ENCODE measurements at places on chromosomes 3 and 15. TPM values are rescaled to one million over a fixed set of nuclear protein-coding genes. Genes with fewer than 3 reads are reported as not detected.
A peak's percentile ranks its signal among the peaks of the same experiment; 100 is the strongest.

GRCh38 chr15:67023517-67024313 lies 41.7 kb upstream of the SMAD3 start:
- no peak overlapping the region for H3K27ac ChIP-seq
- H3K36me3 ChIP-seq: no peaks in the 10 kb centered on the region
- peaks cover 27% of the 10 kb centered on the region for H3K4me1 ChIP-seq
- no peak for DNase-seq

DNA sequence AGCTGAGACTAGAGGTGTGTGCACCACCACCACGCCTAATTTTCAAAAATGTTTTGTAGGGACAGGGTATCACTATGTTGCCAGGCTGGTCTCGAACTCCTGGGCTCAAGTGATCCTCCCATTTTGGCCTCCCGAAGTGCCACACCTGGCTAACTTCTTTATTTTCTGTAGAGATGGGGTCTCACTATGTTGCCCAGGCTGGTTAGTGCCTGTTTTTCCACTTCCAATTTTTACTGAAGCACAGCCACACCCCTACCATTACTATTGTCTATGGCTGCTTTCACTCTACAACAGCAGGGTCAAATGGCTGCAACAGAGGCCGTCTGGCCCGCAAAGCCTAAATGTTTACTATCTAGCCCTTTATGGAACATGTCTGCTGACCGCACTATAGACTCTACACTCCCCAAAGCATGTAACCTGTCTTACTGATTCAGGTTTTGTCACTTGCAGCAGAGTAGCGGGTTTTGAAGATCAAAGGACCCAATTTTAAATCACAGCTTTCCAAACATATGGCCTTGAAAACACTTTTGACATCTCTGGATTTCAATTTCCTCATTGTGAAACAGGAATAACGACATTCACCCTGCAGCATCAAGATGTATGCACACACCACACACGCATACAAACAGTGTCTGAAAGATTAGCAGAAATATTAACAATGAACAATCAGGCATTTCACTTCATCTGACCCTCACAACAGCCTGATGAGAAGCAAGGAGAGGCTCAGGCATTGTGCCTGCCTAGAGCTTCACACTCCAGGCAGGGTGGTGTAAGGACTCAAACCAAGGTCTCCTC lies 46.1 kb downstream of the SCAP start:
- no peak overlapping the region for H3K27ac ChIP-seq
- no peak overlapping the region for H3K4me3 ChIP-seq
- DNase-seq: peak; percentile 13
- H3K27me3 ChIP-seq: no peaks in the 10 kb centered on the region
- H3K36me3 ChIP-seq: peaks cover 37% of the 10 kb centered on the region

- H3K27me3 ChIP-seq: no peaks in the 10 kb centered on the region
- H3K4me3 ChIP-seq: no peak overlapping the region
- DNase-seq: no peak
- H3K27ac ChIP-seq: no peak overlapping the region
Measured at GRCh38 chr15:72034351-72034750, 83.6 kb downstream of the MYO9A start.

DNA sequence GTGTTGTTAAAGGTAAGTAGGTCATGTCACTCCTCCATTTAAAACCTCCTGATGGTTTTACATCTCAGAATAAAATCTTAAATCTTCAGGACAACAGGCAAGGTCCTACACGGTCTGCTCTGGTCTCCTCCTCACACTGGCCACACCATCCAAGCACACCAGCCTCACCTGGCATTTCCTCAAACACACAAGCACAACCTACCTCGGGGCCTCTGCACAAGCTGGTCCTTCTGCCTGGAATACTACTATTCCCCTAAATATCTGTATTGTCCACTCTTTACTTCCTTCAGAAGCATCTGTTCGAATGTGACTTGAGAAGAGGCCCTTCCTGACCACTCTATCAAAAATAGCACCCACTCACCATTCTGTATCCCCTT lies 1.8 kb downstream of the GORASP1 start:
- H3K36me3 ChIP-seq: peaks cover 3% of the 10 kb centered on the region
- no peak overlapping the region for H3K4me3 ChIP-seq
- no peak for DNase-seq
- no peak overlapping the region for H3K27ac ChIP-seq
- no peaks in the 10 kb centered on the region for H3K27me3 ChIP-seq

- no peak for DNase-seq
- no peak overlapping the region for H3K4me3 ChIP-seq
- H3K36me3 ChIP-seq: no peaks in the 10 kb centered on the region
- no peak overlapping the region for H3K27ac ChIP-seq
- no peaks in the 10 kb centered on the region for H3K4me1 ChIP-seq
Measured at GRCh38 chr15:78211189-78211921, 23.0 kb downstream of the ACSBG1 start.

DNA sequence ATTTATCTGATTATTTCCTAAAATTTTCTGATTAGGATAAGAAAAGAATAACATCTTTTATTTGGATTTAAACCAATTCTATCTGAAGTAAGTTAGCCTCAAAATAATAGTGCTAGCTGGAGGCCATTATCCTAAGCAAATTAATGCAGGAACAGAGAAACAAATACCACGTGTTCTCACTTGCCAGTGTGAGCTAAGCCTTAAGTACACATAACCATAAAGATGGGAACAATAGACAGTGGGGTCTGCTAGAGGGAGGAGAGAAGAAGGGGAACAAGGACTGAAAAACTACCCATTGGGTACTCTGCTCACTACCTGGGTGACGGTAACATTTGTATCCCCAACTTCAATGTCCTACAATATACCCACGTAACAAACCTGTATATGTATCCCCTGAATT lies 31.3 kb upstream of the LYSMD4 start:
- H3K27ac ChIP-seq: no peak overlapping the region
- H3K4me3 ChIP-seq: no peak overlapping the region
- H3K27me3 ChIP-seq: no peaks in the 10 kb centered on the region
- no peaks in the 10 kb centered on the region for H3K4me1 ChIP-seq

GRCh38 chr3:187746059-187746441 lies 782 bp upstream of the BCL6 start:
- no peak for DNase-seq
- no peaks in the 10 kb centered on the region for H3K27me3 ChIP-seq
- H3K36me3 ChIP-seq: no peaks in the 10 kb centered on the region
- H3K4me1 ChIP-seq: peaks cover 9% of the 10 kb centered on the region
- peak overlapping the region; percentile 99 for H3K27ac ChIP-seq
- peak overlapping the region; percentile 73 for H3K4me3 ChIP-seq

DNA sequence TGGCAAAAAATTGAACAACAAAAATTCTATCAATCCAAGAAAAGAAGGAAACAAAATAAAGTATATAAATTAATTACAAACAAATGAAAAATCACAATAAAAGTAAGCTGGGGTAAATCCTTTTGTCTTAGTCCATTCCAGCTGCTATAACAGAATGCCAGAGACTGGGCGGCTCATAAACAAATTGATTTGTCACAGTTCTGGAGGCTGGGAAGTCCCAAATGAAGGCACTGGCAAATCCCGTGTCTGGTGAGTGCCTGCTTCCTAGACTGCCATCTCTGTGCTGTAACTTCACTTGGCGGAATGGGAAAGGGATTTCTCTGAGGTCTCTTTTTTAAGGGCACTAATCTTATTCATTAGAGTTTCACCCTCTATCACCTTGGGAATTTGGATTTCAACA lies 53.6 kb upstream of the RPL35A start:
- H3K4me3 ChIP-seq: no peak overlapping the region
- no peaks in the 10 kb centered on the region for H3K4me1 ChIP-seq
- H3K27ac ChIP-seq: no peak overlapping the region
- DNase-seq: no peak

- no peaks in the 10 kb centered on the region for H3K27me3 ChIP-seq
- no peak overlapping the region for H3K4me3 ChIP-seq
- H3K4me1 ChIP-seq: no peaks in the 10 kb centered on the region
- H3K36me3 ChIP-seq: no peaks in the 10 kb centered on the region
- no peak for DNase-seq
Measured at GRCh38 chr15:36784098-36784670, 204.8 kb downstream of the CDIN1 start.

Gene MAP1A
- total RNA-seq: 19.9 TPM

Gene A4GNT
- not detected for total RNA-seq

Gene POPDC2
- total RNA-seq: 4.7 TPM

Gene HCN4
- total RNA-seq: not detected

Gene TMCO5A
- total RNA-seq: not detected

Gene REC114
- not detected for total RNA-seq

Gene GOLGA6L4
- not detected for total RNA-seq

Gene TF
- total RNA-seq: 62.8 TPM

Gene CCDC54
- total RNA-seq: not detected

Gene TMEM108
- total RNA-seq: not detected

Measured in ascending aorta (tissue), 2 donors.